ENCODE measurements at places on chromosomes 5 and 9.

DNA sequence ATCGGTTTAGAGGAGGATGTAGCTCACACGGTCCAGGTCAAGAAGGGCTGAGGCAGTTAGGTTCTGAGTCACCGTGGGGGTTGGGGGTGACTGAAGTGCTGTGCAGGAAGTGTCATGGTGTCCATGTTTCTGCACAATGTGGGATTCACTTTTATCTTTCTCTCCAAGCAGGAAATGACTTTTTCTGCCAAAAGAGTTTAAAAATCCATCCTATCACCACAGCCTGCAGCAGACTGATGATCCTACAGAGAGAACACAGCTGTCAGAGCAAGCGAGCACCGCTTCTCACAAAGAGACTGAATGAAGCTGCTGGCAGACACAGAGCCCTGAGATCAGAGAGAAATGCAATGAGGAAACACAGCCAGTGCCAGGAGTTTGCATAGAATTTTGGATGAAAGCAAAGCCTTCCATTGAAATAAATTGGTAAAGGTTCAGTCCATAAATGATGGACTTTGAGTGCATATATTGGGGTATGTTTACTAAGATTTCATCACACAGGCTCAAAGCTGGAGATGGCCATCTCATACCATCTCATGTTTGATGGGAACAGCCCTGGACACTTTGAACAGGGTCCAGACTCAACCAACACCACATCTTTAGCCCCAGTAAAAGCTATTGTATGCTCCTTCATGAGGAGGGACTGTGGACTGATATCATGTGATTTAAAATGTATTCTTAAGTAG lies 213.9 kb upstream of the FBXL7 start:
- no peak for DNase-seq

- DNase-seq: no peak
Observed at GRCh38 chr5:105688227-105688792, 1982.4 kb downstream of the EFNA5 start.

- no peak for DNase-seq
Observed at GRCh38 chr5:135271533-135272310, 127.3 kb downstream of the MACROH2A1 start.

- DNase-seq: no peak
Observed at GRCh38 chr5:142427015-142427364, 102.2 kb upstream of the SPRY4 start.

GRCh38 chr5:166166071-166166470 lies 2125.4 kb upstream of the WWC1 start:
- no peak for DNase-seq

DNA sequence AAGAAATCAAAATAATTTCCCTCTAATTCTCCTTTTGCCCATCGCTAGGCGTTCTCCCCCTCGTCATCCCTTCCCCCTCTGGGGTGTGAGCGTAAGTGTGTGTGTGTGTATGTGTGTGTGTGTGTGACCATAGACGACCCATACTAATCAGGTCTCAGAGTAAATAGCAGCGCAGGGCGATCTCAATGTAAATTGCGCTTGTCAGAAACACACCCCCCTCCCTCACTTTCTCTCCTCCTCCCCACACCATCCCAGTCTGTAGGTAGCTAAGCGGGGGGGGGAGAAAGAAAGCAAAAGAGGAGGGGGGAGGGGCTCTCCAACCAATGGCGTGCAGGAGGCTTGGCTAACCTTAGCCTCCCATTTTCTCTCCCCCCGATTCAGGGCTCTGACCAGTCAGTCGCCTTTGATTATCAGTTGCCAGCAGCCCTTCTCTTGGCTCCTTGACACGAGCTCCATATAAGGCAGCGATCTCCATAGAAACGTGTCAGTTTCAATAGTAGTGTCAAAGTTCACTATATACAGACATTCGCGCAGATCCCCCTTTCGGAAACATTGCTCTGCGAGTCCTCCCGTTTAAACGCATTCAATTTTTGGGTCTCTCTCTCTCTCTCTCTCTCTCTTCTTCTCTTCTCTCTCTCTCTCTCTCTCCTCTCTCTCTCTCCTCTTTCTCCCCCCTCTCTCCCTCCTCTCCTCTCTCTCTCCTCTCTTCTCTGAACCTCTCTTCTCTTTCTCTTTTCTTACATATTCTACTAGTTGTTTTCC lies at the start of gene NR2F1:
Gene NR2F1 (plus strand): TSS at position 546 of the 762 bp plus-strand sequence. CDS start 1,802 bp downstream, outside the sequence.
- no peak for DNase-seq

GRCh38 chr9:76654575-76654974 lies 109.7 kb upstream of the PCA3 start:
- no peak for DNase-seq

GRCh38 chr9:4262735-4263141 lies 37.1 kb downstream of the GLIS3 start:
- no peak for DNase-seq

- no peak for DNase-seq
Observed at GRCh38 chr5:8750100-8750499, 795.8 kb downstream of the SEMA5A start.

DNA sequence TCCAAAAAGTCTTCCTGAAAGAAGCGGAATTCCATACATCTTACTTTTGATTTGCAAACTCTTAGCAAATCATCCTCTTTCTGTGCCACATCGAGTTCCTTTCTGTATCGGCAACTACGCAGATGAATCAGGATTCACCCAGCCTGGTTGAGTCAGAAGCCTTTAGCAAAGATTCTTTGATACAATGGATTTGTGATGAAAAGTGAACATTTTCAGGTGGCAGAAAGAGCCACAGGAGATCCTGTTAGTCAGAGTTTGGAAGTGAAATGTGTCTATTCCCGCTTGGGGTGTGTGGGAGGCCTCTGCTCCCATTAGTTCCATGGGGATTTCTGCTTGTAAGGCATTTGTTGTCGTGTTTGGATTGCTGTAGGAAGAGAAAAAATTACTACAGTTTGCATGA lies 351.8 kb upstream of the WWC1 start:
- no peak for DNase-seq

GRCh38 chr5:149550594-149551226 lies 529 bp downstream of the CSNK1A1 start:
- peak; percentile 26 for DNase-seq

GRCh38 chr5:111143910-111144309 lies 51.8 kb downstream of the WDR36 start:
- DNase-seq: no peak

- DNase-seq: no peak
Observed at GRCh38 chr9:13860946-13861640, 452.8 kb downstream of the NFIB start.

DNA sequence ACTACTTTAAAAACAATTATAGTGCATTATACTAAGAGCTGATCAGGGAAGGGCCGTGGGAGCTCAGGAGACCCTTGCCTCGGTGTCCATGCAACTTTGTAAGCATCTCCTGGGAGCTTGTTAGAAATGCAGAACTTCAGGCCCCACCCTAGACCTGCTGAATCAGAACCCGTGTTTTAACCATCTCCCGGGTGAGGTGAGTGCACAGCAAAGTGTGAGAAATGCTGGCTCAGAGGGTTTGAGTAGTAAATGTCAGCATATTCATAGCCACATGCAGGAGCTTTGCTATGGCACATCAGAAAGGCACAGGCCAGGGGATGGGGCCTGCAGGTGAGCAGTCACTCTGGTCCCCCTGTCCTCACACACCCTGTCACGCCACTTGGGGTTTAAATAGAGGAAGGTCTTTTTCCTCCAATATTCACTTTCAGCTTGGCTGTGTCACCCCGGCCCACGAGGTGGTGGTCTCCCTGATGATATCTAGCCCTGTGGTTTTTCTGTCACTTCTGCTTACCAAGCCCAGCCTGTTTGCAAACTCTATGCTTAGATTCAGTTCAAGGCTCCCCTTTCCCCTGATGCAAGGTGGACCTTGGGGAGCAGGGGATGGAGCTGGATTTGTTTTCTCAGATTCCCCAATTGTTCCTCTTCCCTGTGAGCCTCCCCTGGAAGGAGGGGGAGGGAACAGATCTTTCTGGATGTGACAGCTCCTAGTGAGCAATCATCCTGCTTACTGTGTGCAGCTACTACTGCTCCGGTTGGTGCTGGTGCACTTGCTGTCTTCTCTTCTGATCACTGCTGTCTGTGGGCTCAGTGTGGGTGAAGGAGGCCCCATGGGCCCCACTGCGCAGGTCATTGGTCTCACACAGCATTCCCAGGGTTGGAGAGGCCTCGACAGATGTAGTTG lies 51.8 kb upstream of the TGFBR1 start:
- DNase-seq: no peak

DNA sequence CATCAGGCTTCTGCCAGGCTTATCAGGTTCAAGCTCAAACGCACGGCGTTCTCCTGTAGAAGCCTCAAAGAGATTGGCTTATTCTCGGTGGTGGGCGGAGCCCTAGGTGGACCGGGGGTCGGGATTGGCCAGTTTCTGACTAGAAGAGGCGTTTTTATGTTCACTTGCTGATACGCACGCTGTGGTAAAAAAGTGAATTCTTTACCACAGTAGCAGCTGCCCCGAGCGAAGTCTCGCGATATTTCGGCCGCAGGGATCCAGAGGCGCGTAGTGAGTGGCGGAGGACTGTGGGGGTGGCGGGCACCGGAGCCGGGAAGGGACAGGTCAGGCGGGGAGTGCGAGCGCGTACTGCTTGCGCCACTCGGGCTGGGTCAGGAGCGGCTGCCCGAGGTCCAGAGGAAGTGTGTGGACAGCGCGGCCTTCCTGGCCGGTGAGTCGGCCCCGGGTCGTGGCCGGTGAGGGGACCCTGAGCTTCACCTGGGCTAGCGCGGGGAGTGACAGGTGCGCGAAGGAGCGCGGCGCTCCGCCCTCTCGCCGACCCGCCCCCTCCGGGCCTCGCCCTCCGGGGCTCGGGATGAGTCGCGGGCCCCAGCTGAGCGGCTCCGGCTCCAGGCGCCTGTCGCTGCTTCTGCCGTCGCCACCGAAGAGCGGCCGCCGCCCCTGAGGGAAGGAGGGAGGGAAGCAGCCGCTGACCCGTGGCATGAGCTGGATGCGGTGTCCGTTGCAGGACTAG lies at the start of gene DMXL1:
Gene DMXL1 (plus strand): TSS at position 260 of the 733 bp plus-strand sequence. CDS start 483 bp downstream, outside the sequence.
- peak; percentile 96 for DNase-seq

DNA sequence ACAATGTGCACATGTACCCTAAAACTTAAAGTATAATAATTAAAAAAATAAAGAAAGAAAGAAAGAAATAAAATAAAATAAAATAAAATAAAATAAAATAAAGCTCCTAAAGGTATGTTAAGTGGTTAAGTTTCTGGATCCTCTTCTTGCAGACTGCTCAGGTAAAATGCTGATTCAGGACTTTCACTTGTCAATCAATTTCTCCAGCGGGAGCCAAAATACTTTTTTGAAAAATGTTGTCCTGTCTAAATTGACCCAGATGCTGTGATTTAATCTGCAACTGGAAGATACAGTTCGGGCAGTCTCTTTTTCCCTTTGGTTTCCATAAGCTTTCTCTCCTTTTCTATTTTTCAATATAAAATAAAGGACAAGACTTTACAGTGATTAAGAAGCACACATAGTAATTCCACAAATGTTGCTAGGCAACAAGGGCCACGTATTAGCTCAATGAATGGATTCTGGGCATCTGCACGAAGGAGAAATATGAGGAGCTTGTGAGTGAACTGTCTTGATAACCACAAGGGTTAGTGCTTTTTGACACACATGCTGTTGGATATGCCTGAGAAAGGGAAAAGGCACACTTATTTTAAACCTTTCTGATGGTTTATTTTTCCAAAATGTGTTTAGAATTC lies 38.6 kb downstream of the HTR4 start:
- no peak for DNase-seq

GRCh38 chr9:133960568-133961129 lies 31.5 kb downstream of the VAV2 start:
- DNase-seq: no peak
